ENCODE measurements at places on chromosomes 5 and 9.

DNA sequence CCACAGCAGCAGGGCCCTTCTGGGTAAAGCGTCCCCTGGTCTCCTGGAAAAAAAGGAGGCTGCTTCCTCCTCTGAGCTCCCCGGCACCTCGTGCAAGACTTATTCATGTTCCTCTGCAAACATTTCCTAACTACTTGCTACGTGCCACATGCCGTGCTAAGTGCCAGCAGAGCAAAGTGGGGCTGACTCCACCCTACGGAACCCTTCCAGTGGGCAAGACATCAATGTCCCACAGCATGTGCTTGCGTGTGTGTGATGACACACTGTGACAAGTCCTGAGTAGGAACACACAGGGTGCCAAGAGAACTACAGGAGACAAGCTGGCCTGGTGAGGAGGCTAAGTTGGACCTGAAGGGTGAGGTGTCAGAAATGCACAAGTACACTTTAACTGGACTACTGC is 57.4 kb downstream of the SEMA4D start:
- no peak for DNase-seq

DNA sequence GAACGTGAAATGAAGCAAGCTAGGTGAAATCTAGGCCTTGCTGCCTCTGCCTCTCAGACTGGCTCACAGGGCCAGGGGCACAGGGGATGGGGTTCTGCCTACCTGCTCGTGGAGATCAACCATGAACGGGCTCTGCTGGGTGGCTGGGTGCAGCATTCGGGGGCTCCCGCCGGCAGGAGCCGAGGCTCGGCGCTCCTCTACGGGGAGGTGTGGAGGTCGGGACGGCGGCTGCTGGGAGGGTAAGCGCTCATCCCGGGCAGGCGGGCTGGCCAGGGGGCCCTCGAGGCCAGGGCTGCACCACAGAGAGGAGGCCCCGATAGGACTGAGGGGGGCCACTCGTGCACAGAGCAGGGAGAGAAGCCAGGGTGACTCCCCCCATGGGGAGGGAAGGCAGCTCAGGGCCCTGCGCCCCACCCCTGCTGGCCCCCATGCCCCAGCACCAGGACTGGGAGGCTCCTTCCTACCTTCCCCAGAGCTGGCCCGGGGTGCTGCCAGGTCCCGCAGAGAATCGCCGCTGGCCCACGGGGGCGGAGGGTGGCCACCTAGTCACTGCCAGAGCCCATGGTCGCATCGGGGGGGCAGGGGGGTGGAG is 5.2 kb downstream of the RNF44 start:
- DNase-seq, result no peak

DNA sequence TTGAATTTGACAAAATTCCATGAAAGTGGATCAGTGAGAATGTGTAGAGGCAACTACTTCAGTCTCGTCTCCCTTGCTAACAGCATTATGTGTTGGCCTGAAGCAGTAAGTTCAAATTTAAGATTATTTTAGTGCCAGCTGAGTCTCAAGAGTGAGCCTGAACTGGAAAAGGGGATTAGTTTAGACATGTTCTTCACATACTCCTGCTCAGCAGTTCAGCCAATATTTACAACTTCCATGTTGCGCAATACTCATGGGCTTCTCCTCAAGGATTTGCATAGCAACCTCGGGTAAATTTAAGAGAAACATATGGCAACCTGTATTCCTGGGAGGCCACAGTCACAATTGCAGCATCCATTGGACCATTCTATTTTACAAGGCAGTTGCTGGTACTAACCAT is 553.8 kb downstream of the PTPRD start:
- DNase-seq, result no peak

- DNase-seq, result no peak
These were observed 126.4 kb downstream of the KCNIP1 start for GRCh38 chr5:170630226-170630625.

DNA sequence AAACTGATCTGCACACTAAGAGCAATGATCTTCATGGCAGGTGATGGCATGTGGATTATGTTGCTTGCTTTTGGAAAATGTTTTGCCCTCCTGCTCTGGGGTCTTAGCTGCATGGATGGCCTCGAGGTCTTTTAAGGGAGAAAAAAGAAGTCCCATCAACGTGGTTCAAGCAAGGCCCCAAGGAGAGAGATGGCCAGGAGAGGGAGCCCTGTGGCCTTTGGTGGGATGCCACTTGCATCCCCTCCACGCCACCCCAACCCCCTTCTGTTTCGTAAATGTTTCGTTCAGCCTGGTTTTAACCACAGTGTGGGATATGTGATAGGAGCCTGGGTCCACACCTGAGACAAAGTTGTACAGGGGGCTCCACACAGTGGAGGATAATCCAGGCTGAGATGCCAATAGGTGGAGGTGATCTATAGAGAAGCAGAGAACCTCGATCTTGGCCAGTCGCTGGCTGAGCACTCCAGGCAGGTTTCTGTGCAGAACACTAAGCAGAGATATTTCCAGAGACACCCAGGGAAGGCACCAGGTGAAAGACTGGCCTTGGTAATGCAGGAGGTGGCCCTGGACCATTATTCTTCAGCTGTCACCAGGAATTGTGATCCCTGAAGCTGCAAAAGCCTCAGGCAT is 25.8 kb upstream of the FRRS1L start:
- DNase-seq, result no peak

- DNase-seq, result no peak
These were observed 202.3 kb downstream of the AOPEP start for GRCh38 chr9:94928691-94929368.

- DNase-seq, result peak; percentile 14
These were observed 5.0 kb downstream of the FAM163B start for GRCh38 chr9:133604214-133604613.

- DNase-seq, result no peak
These were observed 134.2 kb downstream of the ADAMTS2 start for GRCh38 chr5:179211068-179211467.

DNA sequence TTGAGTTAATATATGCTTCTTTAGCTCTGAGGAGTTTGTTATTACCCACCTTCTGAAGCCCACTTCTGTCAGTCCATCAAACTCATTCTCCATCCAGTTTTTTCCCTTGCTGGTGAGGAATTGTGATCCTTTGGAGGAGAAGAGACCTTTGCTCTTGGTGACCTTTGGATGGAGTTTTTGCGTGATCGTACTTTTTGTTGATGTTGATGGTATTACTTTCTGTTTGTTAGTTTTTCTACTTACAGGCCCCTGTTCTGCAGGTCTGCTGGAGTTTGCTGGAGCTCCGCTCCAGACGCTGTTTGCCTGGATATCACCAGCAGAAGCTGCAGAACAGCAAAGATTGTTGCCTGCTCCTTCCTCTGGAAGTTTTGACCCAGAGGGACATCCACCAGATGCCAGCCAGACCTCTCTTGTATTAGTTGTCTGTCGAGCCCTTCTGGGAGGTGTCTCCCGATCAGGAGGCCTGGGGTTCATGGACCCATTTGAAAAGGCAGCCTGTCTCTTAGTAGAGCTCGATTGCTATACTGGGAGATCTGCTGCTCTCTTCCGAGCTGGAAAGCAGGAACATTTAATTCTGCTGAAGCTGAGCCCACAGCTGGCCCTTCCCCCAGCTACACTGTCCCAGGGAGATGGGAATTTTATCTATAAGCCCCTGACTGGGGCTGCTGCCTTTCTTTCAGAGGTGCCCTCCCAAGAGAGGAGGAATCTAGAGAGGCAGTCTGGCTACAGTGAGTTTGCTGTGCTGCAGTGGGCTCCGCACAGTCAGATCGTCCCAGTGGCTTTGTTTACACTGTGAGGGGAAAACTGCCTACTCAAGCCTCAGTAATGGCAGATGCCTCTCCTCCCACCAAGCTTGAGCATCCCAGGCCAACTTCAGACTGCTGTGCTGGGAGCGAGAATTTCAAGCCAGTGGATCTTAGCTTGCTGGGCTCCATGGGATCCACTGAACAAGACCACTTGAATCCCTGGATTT is 445.5 kb downstream of the MAN2A1 start:
- DNase-seq, result no peak

DNA sequence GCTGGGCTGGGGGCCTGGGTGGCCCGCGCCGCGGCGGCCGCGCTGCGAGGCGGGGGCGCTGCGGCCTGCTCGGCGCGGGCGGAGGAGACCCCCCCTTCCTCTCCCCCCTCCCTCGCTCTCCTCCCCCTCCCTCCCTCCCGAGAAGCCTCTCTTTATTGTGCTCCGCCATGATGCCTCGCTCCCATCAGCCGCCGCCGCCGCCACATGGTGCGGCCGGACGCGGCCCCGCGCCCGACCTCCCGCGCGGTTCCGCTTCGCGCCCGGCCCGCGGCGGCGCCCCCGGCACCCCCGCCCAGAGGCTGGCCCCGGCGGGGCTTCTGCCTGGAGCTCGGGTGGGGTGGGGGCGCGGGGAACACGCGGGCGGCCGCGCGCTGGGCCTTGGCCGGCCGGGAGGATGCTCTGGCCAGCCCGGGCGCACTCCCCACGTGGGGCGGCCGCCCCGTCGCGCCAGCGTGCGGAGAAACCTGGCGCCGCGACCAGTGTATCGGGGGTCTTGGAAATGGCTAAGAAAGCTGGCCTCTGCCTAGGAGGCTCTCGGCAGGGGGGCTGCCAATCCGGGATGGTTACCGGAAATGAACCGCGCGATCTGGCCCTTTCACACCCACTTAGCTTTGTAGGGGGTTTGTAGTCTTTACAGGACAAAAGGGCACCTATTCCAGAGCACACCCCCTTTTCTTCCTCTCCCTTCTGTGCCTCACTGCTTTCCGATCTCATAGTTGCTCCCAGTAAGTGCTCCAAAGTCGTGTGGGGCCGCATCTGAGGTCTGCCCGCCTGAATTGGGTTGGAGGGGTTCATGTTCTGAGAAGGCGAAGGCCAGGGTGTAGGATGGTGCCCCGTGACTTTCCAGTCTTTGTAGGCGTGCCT is 1.0 kb downstream of the SET start:
- DNase-seq, result no peak

- DNase-seq, result peak; percentile 41
These were observed at the start of gene PGGT1B for GRCh38 chr5:115262321-115263077. PGGT1B (minus strand) TSS chr5:115262877; CDS start chr5:115262851, 26 bp downstream.

- no peak for DNase-seq
These were observed 24.1 kb upstream of the PTGS1 start for GRCh38 chr9:122346478-122347347.

GRCh38 chr9:71769175-71770161 is 1.2 kb upstream of the CEMIP2 start:
- peak; percentile 47 for DNase-seq

- DNase-seq, result no peak
These were observed 51.2 kb upstream of the ZSWIM6 start for GRCh38 chr5:61280761-61281427.

- no peak for DNase-seq
These were observed 1.6 kb downstream of the NFX1 start for GRCh38 chr9:33291901-33292300.

DNA sequence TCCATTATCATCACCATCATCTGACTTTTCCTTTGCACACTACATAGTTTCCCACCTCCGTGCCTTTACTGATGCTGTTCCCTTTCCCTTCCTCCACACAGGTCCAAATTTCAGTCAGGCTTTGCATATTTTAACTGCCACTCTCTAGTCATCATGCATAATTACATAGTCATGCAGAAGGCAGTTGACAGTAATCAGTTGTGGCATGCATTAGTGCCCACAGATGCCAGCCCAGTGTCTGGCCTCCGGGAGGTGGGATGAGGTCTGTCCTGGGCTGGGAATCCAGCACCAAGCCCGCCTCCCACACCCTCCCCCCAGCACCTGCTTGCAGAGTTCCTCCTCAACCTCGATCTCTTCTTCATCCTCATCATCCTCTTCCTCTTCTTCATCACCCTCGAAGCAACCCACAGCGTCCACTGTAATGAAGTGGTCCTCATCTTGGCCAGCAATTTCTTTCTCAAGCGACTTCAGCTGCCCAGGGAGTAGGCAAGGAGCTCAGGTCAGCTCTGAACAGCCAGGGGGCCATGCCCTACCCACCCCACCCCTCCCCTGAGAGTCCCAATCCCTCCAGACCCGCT is 8.8 kb downstream of the BBLN start:
- DNase-seq, result no peak
